Karpas-422 (cell line): ENCODE measurements at places on chromosomes 4 and X.

DNA sequence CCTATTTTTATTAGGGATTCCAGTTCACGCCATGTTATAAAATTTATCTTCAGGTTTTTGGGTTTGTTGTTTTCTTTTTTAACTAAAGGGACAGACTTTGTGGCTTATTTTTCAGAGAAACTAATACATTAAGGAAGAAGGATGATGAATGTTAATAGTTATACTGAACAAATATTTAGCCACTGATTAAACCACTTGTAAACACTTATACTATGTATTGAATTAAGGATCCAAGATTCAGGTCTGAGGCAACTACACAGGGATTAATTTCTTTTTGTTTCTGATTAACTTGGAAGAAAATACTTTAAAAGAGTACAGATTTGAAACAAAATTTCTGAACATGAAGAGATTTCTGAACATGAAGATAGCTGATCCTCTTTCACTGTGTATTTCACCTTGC, 82.8 kb upstream of the NAP1L5 start:
- H3K27ac ChIP-seq = no peak overlapping the region
- H3K27me3 ChIP-seq = no peaks in the 10 kb centered on the region
- H3K36me3 ChIP-seq = no peaks in the 10 kb centered on the region
- no peak for DNase-seq
- no peak overlapping the region for H3K4me3 ChIP-seq

- no peak overlapping the region for H3K27ac ChIP-seq
- H3K4me3 ChIP-seq = peak overlapping the region; percentile 53; the same call in 1 of the 2 replicates
- H3K4me1 ChIP-seq = peaks cover 16% of the 10 kb centered on the region
- DNase-seq = no peak
- H3K27me3 ChIP-seq = no peaks in the 10 kb centered on the region
- no peaks in the 10 kb centered on the region for H3K36me3 ChIP-seq
These were observed 477 bp downstream of the KLHL13 start for GRCh38 chrX:118115953-118116712.

GRCh38 chrX:95505721-95506120, 1178.9 kb upstream of the DIAPH2 start:
- no peak for DNase-seq
- H3K36me3 ChIP-seq = no peaks in the 10 kb centered on the region
- no peaks in the 10 kb centered on the region for H3K4me1 ChIP-seq
- no peak overlapping the region for H3K27ac ChIP-seq
- H3K27me3 ChIP-seq = no peaks in the 10 kb centered on the region

DNA sequence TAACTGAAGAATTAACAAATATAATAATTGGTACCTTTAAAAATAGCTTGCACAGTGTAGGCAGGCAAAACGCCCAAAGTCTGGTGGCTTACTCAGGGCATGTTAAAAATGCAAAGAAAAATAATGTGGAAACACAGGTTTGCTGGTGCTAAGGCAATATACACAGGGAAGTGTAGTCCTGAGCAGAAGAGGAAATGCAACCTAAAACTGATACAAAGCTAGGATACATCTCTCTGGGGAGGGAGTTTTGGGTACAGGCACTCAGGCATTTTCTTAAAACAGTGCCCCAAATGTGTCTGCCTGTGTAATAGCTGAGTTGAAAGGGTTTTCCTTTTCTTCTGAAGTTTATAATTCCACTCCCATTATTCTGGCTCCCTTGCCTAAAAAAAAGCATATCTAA, 47.4 kb downstream of the TMPRSS11E start:
- H3K4me1 ChIP-seq = no peaks in the 10 kb centered on the region
- no peaks in the 10 kb centered on the region for H3K36me3 ChIP-seq
- no peak overlapping the region for H3K4me3 ChIP-seq
- DNase-seq = no peak

- H3K27ac ChIP-seq = no peak overlapping the region
- H3K4me1 ChIP-seq = no peaks in the 10 kb centered on the region
- no peak overlapping the region for H3K4me3 ChIP-seq
- DNase-seq = no peak
- no peaks in the 10 kb centered on the region for H3K36me3 ChIP-seq
These were observed 201.0 kb upstream of the GPR101 start for GRCh38 chrX:137234651-137235402.

DNA sequence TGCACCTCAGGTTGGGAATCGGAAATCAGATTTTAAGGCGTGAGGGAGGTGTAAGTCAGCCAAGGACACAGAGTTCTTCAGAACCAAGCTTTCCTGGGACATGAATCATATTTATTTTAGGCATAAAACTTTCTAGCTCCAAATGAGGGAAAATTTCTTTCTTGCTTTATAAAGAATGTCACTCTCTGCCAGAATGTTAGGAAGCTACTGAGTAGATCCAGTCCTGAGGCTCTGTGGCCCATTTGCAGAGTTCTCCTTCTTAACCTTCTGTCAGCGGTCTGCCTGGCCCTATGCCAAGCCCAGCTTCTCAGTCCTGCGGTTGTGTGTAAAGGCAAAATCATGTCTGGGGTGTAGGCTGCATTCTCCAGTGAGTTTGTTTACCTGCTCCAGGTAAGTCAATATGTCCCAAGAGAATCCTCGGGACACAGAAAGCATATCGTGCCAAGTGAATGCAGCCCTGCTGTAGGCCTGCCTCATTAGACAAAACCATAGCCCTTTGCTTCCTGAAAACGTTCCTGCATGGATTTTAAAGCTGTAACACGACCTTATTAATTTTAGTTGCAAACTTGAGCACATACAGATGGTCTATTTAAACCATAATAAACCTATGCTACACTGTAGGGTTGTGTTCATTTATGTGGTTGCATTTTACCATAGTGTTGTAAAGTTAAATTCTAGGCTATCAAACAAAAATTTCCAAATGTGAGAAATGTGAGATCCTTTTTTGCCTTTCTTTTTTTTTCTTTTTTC, 29.2 kb upstream of the CCNI start:
- no peak for DNase-seq
- no peaks in the 10 kb centered on the region for H3K27me3 ChIP-seq
- H3K4me3 ChIP-seq = no peak overlapping the region
- H3K27ac ChIP-seq = no peak overlapping the region
- H3K4me1 ChIP-seq = no peaks in the 10 kb centered on the region
- no peaks in the 10 kb centered on the region for H3K36me3 ChIP-seq

DNA sequence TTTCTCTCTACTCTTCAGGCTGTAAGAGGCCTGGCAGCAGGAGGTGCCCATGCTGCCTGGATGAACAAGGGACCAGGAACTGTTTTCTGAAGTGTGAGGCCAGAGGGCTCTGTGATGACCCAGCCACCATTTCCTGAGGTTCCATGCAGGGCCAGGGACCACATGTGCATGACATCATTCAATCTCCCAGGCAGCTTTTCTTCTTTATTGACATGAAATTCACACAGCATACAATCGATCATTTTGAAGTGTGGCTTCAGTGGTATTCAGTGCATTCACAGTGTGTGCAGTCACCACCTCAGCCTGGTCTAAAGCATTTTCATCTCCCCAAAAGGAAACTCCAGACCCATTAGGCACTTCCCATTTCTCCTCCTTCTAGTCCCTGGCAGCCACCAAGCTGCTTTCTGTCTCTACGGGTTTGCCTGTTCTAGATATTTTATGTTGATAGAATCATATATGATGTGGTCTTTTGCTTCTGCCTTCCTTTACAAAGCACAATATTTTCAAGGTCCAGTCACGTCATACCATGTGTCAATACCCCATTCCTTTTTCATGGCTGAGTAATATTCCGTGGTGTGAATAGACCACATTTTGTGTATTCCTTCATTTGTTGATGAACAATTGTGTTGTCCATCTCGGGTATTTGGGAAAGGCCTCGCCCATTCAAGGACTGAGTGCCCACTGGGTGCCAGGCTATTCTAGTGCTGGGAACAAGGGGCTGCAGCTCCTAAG, 93.1 kb downstream of the PSAPL1 start:
- no peaks in the 10 kb centered on the region for H3K27me3 ChIP-seq
- H3K36me3 ChIP-seq = no peaks in the 10 kb centered on the region
- no peak for DNase-seq

DNA sequence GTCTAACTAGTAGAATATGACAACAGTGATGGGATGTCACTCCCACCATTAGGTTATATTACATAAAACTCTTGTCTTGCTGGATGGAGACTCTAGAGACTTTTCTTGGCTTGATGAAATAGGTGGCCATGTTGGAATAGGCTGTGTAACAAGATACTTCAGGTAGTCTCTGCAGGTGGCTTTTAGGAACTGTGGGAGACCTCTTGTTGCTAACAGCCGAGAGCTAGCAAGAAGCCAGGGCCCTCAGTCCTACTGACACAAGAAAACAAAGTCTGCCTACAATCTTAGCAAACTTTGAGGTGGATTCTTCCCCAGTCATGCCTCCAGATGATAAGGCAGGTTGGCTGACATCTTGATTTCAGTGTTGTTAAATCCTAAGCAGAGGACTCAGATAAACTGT, 72.5 kb downstream of the GNL3L start:
- no peaks in the 10 kb centered on the region for H3K4me1 ChIP-seq
- H3K36me3 ChIP-seq = 0 out of 2 replicates have a peak, but pooled peaks cover 3% of the 10 kb centered on the region
- H3K27me3 ChIP-seq = no peaks in the 10 kb centered on the region
- no peak for DNase-seq
- H3K4me3 ChIP-seq = no peak overlapping the region
- no peak overlapping the region for H3K27ac ChIP-seq

- peaks cover 9% of the 10 kb centered on the region for H3K4me1 ChIP-seq
- H3K4me3 ChIP-seq = no peak overlapping the region
- H3K27me3 ChIP-seq = no peaks in the 10 kb centered on the region
- no peaks in the 10 kb centered on the region for H3K36me3 ChIP-seq
These were observed 83.6 kb upstream of the STX18 start for GRCh38 chr4:4625488-4625887.

GRCh38 chr4:6378493-6379445, 93.6 kb downstream of the PPP2R2C start:
- no peaks in the 10 kb centered on the region for H3K36me3 ChIP-seq
- H3K27me3 ChIP-seq = no peaks in the 10 kb centered on the region
- H3K4me3 ChIP-seq = no peak overlapping the region
- H3K27ac ChIP-seq = no peak overlapping the region
- no peaks in the 10 kb centered on the region for H3K4me1 ChIP-seq

GRCh38 chr4:91485415-91485814, 818.4 kb upstream of the GRID2 start:
- no peak overlapping the region for H3K27ac ChIP-seq
- DNase-seq = peak; percentile 43
- H3K4me1 ChIP-seq = no peaks in the 10 kb centered on the region
- no peak overlapping the region for H3K4me3 ChIP-seq
- no peaks in the 10 kb centered on the region for H3K27me3 ChIP-seq
- no peaks in the 10 kb centered on the region for H3K36me3 ChIP-seq

GRCh38 chr4:95426455-95426854, 122.3 kb downstream of the UNC5C start:
- no peaks in the 10 kb centered on the region for H3K4me1 ChIP-seq
- H3K36me3 ChIP-seq = no peaks in the 10 kb centered on the region
- H3K27ac ChIP-seq = no peak overlapping the region
- DNase-seq = no peak
- H3K27me3 ChIP-seq = no peaks in the 10 kb centered on the region

- DNase-seq = no peak
- no peak overlapping the region for H3K4me3 ChIP-seq
- H3K36me3 ChIP-seq = no peaks in the 10 kb centered on the region
- no peaks in the 10 kb centered on the region; the same call in 1 of the 2 replicates for H3K27me3 ChIP-seq
These were observed 35.4 kb downstream of the IGFBP7 start for GRCh38 chr4:57074744-57075143.

DNA sequence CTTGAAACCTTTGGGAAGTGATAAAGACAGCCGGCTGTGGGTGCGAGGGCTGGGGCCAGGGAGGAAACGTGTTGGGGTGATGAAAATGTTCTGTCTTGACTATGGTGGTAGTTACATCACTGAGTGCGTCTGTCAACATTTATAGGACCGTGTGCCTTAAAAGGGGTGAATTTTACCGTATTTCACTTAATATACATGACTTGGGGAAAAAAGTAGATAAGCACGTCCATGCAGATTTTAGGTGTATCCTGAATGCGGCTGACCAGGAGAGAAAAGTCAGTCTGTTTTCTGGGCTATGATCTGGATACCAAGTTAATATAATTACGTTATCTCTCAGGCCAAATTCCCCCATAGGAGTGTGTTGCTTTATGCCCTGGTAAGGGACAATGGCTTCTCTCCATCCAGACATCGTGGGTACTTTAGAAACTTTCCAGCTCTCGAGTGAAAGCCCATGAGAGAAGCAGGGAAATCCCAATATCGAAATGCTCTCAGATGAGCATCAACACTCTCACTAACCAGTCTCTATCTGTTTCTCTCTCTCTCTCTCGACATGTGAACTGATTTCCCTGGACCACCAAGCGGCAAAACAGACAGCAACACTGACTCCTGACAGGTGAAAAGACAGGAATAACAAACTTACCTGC, 71.5 kb downstream of the IRF2 start:
- H3K36me3 ChIP-seq = no peaks in the 10 kb centered on the region
- H3K4me3 ChIP-seq = no peak overlapping the region
- peak; percentile 52 for DNase-seq

DNA sequence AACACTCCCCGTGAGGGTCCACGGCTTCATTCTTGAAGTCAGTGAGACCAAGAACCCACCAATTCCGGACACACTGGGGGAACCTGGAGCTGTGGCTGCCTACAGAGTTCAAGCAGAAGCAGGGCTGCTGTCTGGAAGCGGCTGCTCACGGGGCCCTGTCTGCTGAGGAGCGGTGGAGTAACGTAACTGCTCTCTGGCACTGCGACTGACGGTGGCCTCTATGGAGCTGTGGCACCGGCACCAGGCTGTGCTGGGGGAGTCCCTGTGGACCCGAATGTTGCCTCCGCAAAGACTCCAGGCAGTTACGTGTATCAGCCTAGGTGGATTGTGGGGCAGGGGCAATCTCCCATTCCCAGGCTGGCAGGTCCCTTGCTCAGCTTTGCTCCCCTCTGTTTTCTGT, 703.3 kb upstream of the FRG1 start:
- H3K27ac ChIP-seq = no peak overlapping the region
- DNase-seq = no peak
- H3K4me3 ChIP-seq = no peak overlapping the region
- no peaks in the 10 kb centered on the region for H3K27me3 ChIP-seq

- H3K4me3 ChIP-seq = no peak overlapping the region
- no peak for DNase-seq
- no peak overlapping the region for H3K27ac ChIP-seq
- H3K36me3 ChIP-seq = peaks cover 43% of the 10 kb centered on the region; the same call in 1 of the 2 replicates
These were observed 80.7 kb downstream of the ZAR1 start for GRCh38 chr4:48570646-48571220.

- no peaks in the 10 kb centered on the region for H3K36me3 ChIP-seq
- H3K4me3 ChIP-seq = no peak overlapping the region
- no peaks in the 10 kb centered on the region for H3K4me1 ChIP-seq
- H3K27me3 ChIP-seq = no peaks in the 10 kb centered on the region
- DNase-seq = no peak
- H3K27ac ChIP-seq = no peak overlapping the region
These were observed 114.8 kb downstream of the NSUN7 start for GRCh38 chr4:40864531-40864930.

GRCh38 chrX:30561191-30561590, 16.4 kb downstream of the TASL start:
- H3K4me1 ChIP-seq = no peaks in the 10 kb centered on the region
- H3K27me3 ChIP-seq = no peaks in the 10 kb centered on the region
- H3K4me3 ChIP-seq = no peak overlapping the region
- no peak overlapping the region for H3K27ac ChIP-seq
